CD4-positive, alpha-beta T cell treated with Interleukin-6 at 100 ng/mL for 8 hours (primary cell): ENCODE measurements at places on chromosomes 5 and 9.

DNA sequence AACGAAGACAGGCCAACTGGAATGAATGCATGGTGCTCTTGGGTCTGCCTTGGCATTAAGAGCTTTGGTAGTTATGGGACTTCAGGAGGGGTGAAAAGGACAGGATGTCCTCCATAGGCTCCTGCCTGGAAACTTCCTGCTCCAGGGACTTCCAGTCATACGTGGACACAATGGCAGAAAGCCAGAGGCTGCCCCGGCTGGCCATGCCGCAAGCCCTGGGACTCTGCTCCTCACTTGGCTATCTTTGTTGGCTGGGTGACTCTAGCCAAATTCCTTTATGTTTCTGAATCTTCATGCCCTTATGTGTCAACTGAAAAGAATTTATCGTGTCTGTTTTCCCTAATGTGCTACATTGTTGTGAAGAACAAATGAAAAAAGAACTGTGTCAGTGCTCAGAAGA, 136.9 kb downstream of the SIL1 start:
- DNase-seq = no peak

- no peak for DNase-seq
Measured at GRCh38 chr9:81564632-81565031, 124.7 kb downstream of the TLE1 start.

GRCh38 chr9:36158122-36158521, 11.1 kb upstream of the CCIN start:
- DNase-seq = no peak

DNA sequence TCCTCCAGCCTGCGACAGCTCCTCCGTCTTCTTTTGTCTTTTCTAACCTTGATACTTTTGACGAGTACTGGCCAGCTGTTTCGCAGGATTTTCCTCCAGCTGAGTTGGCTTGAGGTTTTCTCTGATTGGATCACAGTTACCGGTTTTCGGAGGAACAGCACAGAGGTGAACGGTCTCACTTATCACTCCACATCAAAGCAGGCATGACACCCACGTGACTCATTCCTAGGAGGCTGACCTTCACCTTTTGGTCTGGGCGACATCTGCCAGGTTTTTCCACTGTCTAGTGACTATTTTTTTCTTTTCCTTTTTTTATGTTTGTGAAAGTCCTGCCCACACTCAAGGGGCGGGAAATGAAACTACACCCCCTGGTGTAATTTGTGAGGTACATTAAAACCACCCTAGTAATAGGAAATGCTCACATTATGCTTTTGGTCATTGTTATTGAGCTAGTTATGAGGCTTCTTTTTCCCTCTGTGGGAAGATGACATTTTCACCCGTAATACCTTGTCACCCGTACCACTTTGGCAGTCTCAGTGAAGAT, 319.2 kb downstream of the GADD45G start:
- no peak for DNase-seq

DNA sequence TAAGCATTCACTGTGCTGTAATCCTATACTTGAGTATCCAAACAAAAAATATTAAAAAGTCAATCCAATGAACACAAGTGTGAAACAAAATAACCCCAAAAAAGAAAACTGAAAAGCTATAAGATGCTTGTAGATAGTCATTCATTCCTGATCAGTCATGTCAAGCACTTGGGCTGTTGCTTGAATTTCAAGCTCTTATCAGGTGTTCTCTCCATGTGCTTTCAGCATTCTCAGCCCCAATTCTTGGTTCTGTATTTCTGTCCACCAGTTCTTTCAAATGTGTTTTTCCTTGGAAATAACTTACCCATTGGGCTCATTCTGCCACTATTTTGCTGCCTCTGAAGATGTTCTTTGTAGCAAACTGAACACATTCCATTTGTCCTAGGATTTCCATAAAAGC, 4.7 kb downstream of the ZFAND5 start:
- no peak for DNase-seq

GRCh38 chr5:39624268-39624886, 199.6 kb upstream of the DAB2 start:
- DNase-seq = no peak

DNA sequence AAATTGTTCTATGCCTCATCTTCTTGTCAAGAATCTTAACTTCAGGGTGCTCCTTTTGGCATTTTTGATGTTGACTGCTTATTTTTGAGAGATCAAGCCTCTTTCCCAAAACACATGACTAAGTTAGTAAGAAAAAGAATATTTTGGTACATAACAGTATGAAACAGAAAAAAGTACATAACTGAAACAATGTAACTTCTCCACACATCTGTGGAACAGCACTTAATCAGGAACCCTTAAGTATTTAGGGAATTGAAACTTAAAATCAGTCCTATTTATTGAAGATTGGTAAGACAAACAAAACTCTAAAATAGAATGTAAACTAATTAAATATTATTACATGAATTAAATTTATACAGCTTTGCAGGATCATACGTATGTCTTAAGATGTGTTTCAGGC, 103.4 kb downstream of the MELK start:
- DNase-seq = no peak

GRCh38 chr5:140883927-140884697, 2.2 kb downstream of the PCDHA13 start:
- no peak for DNase-seq

- DNase-seq = no peak
Measured at GRCh38 chr5:89769975-89770374, 639.6 kb downstream of the CETN3 start.

GRCh38 chr5:96861076-96861475, 15.2 kb upstream of the ERAP2 start:
- DNase-seq = no peak

- DNase-seq = no peak
Measured at GRCh38 chr9:131799177-131799823, 59.4 kb upstream of the RAPGEF1 start.

DNA sequence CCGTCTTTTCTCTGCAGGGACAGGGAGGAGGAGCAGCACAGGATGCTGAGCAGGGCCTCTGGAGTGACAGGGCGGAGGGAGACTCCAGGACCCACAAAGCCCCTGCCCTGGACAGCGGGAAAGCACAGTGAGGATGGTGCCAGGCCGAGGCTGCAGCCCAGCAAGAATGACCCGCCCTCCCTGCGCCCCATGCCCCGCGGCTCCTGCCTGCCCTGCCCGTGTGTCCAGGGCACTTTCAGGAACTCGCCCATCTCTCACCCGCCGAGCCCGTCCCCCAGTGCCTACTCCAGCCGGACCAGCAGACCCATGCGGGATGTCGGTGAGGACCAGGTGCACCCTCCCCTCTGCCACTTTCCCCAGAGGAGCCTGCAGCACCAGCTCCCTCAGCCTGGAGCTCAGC, 9.1 kb upstream of the EXOC3 start:
- no peak for DNase-seq

DNA sequence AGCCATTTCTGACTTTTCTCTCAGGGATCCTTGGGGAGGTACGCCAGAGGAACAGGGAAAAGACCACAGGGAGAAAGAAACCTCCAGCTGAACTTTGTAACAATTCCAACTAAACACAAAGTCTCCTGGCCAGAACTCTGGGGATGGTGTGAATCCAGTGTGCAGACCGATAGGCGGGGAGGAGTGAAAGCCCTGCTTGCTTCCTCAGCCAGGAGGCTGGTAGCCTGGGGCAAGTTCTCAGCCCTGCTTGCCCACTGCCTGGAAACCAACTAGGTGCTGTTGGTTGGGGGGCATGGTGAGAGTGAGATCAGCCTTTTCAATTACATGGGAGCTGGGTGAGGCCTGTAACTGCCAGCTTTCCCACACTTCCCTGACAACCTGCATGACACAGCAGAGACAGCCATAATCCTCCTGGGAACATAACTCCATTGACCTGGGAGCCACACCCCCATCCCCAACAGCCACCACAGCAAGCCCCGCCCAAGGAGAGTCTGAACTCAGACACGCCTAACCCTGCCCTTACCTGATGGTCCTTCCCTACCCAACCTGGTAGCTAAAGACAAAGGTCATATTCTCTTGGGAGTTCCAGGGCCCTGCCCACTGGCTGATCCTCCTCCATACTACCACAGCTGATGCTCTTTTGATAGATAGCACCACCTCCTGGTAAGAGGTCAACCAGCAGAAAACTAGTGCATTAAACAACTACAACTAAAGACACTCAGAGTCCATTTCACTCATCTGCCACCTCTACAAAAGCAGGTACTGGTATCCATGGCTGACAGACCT, 100.1 kb upstream of the TNFAIP8 start:
- no peak for DNase-seq

DNA sequence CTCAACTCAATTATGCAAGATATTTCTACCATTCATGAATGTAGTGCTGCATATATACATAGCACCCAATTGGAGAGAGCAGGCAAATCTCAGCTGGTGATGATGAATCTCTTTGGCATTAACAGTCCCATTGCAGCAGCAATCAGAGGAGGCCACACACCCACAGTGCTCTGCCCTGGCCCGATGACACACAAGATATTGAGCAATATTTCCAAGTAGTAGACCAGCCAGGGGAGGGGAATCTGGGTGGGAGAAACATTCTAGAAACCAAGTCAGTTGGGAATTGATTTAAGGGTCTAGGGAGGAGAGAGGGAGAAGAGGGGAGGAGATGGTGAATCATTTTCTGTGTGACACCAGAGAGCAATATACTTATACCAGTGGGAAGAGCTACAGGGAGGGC, 14.9 kb upstream of the C5orf63 start:
- no peak for DNase-seq

- no peak for DNase-seq
Measured at GRCh38 chr5:129461711-129462332, 1.7 kb downstream of the ADAMTS19 start.

GRCh38 chr9:95413793-95414192, 96.3 kb upstream of the FANCC start:
- no peak for DNase-seq

GRCh38 chr5:157336423-157336744, 70.5 kb downstream of the CYFIP2 start:
- DNase-seq = no peak

DNA sequence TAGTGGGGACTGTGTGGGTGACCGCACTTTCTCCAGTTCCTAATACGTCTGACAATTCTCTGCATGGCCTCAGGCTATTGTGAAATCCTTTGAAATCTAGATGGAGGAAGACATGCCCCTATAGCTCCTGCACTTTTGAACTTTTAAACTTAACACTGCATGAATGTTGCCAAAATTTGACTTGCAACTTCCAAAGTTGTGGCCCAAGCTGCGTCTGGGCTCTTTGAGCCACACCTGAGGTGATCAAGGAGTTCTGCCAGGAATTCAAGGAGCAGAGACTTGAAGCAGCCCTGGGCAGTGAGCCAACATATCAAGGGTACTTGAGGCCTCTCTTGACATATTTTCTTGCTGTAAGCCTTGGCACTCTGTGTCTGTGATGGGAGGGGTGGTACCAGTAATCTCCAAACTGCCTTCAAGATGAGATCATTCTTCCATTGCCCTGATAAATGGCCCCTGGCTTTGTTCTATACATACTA, 1336.1 kb upstream of the CDH9 start:
- DNase-seq = no peak

- DNase-seq = no peak
Measured at GRCh38 chr5:77893225-77893860, 117.2 kb upstream of the TBCA start.

GRCh38 chr9:111975709-111976108, 79.1 kb downstream of the UGCG start:
- peak; percentile 19 for DNase-seq

DNA sequence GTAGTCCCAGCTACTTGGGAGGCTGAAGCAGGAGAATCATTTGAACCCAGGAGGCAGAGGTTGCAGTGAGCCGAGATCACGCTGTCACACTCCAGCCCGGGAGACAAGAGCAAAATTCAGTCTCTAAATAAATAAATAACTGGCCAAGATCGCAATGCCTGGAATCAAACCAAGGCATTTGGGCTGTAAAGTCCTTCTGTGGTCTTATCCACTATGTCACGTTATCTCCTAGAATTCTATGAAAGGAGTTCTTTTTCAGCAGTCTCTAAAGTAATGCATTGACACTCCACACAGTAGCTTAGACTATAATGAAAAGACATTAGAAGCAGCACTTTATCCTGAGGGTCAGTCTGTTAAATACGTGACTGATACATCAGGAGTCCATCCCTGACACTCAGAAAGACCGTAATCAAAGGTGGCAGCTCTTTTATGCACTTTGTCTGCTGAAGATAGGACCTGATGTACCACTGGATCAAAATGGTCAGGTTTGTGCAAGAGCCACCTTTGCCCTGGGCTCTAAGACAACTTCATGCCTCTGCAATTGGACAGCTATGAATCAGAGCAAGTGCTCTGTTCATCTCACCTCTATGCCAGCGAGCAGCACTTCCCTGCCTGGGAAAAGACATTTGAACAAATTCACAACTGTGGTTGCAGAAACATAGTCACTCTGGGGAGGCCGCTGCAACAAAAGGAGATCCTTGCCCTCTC, 31.7 kb upstream of the GNA14 start:
- DNase-seq = no peak

- DNase-seq = no peak
Measured at GRCh38 chr5:107457138-107457537, 213.6 kb downstream of the EFNA5 start.

DNA sequence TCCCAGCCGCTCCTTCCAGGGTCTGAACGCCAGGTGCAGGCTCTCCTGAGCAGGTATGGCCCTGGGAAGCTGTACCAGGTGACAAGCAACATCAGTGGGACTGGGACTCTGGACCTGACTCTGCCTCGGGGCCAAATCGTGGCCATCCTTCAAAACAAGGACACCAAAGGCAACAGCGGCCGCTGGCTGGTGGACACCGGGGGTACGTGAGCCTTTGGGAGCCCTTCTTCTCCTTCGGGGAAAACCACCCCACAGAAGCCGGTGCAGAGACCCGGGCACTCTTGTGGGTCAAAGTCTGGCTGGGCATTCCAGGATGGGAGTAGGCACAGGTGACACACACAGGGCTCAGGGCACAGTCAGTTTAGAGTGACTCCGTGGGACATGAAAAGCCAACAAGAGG, 45.8 kb downstream of the ARHGEF37 start:
- DNase-seq = no peak

DNA sequence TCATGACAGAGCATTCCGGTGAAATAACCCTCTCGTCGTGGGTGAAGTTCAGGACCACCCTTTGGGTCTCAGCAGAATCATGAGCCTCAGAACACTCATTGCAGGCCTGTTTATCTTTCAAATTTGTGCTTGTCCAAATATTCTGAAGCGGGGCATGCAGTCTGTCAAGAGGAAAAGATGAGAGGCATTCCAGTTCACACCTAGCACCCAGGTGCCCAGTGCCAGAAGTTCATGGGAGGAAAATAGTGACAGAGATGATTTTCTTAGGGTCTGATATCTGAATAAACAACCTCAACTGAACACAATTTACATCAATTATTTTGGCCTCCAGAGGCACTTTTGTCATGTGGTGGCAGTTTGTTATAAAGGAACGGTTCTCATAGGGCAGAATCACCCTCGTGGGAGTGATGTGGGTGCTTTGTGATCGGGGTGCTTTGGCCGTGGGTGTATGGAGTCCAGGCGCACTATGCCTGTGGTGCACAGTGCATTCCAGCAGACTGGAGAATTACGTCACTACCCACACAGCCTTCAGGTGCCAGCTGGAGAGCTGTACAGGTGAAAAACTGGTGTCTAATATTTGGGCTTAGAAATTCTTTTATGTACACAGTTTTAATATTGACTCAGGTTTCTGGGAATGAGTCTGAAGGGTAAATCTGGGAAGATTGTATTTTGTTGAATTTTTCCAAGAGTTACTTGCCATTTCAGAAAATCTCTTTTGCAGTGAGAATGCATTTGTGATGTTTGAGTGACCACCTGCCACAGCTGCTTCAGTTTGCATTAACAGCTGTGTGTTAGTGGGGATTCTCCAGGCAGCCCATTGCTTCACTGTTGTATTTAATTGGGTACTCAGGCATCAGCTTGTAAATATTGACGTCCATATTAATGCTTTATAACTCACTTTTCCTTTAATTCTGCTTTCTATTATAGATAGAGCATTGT, 289.3 kb downstream of the FANCC start:
- no peak for DNase-seq

- DNase-seq = no peak
Measured at GRCh38 chr5:104650313-104651055, 1087.9 kb upstream of the NUDT12 start.
